Stimulated activated CD4-positive, alpha-beta T cell treated with anti-CD3 and anti-CD28 coated beads, TNF-alpha, amount 100 ng/mL, for 4 hours (primary cell): ENCODE measurements at places on chromosomes 2 and 18.

- no peak for DNase-seq
These were observed 61.2 kb upstream of the SPP2 start for GRCh38 chr2:233989221-233989858.

DNA sequence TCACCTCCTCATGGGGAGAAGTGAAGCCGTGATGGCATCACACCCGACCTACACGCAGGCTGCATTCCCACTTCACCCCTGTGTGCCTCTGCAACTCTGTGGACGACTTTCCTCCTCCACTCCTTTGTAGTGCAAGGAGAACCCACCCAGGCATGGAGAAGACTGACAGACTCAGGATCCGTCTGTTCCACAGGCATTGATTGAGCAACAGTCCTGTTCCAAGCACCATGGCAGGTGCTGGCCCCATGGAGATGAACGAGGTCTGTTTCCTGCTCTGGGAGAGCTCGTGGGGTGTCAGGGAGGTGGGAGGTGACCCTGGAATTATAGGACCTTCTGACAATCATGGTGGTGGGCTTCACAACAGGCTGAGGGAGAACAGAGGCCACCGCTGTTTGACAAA lies 284.7 kb upstream of the HDAC4 start:
- DNase-seq = no peak

DNA sequence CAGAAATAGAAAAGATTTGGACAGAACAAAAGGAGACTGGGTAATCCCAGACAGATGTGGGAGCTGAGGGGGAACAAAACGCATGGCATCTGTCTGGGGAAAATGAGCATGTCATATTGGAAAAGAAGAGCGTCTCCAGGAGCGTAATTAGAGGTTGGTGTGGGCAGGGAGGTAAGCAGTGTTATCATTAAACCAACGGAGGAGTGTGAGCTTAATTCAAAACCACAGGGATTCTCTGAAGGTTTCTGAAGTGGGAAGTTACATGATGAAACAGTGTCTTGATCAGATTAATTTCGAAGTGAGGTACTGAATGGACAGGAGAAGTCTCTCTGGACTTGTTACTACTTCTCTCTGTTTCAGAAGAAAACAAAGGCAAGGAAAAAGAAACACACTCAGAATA lies 53.3 kb downstream of the DTNB start:
- DNase-seq = no peak

DNA sequence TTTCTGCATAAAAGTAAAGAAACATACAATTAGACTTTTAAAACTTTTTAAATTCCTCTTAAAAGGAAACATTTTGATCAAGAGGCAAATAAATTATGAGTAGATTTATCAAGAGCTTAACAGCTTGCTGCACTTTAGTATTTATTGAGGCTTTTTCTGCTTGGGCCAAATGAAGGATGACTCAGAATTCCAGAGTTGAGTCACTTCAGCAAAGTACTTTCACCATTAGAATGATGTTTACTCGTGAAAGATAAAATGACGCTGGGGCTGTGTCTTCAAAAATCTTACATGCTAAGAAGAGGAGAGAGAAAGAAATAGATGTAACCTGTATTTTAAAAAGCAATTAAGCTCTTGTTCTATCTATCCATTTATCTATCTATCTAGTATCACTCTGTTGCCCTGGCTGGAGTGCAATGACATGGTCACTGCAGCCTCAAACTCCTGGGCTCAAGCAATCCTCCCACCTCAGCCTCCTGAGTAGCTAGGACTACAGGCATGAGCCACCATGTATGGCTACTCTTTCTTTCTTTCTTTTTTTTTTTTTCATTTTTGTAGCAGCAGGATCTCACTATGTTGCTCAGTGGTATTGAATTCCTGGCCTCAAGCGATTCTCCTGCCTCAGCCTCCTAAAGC lies 75.3 kb upstream of the RIOK3 start:
- DNase-seq = no peak

DNA sequence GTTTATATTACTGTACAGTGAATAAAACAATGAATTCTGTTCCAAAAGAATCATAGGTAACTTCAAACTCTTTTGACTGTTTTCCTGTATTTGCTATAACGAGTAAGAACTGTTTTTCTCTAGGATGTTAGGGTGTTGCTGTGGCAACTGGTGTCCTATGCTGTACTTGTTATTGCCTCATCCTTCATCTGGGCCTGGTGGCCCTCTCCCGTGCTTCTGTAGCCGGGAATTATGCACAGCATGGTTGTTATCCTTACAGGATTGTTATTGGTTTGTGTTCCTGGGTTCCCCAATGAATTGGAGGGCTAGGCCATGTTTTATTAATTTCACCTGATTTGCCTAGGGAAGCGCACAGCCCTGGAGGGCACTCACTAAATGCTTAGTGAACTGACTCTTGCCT lies 279.2 kb downstream of the PTPRM start:
- no peak for DNase-seq

GRCh38 chr18:68742206-68742605 lies 27.3 kb upstream of the TMX3 start:
- DNase-seq = no peak

GRCh38 chr18:79516441-79516931 lies 120.8 kb downstream of the NFATC1 start:
- no peak for DNase-seq

GRCh38 chr18:76697441-76697901 lies 124.9 kb upstream of the ZNF236 start:
- no peak for DNase-seq
